Dermis blood vessel endothelial cell (primary cell): ENCODE measurements at places on chromosomes 6 and 20.

DNA sequence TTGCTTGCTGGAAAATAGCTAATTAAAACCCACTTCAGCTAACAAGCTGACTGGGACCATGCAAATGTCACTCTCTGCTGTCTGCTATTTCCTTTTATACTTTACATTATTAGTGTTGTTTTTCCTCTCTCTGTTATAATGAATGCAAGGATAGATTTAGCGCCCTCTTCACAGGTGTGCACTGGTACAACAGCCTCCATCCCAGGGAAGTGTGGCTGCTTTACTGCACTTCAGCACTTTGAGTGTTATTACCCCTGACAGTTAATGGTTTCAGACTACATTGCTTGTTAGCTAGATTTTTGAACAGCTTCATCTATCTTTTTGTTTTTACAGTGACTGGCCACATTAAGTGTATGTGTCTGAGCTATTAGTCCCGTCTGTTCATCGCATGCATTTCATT lies 405.7 kb downstream of the RNF144B start:
- DNase-seq: no peak

DNA sequence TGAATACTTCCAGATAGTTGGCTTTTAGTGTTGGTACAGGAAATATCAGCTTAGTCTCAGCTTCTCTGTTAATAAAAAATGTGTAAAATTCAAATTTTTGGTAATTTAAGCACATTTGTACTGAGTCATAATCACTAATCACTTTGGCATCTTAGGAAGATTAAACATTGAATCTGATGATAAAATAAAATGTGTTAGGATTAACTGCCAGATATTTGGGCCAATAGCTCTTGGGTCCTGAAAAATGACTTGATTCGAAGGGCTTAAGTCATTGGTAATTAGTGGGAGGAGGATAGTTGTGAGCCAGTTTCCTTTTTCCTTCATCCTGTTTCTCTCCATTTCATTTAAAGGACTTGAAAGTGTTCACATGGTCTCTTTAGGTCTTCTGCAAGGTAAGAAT lies 426.1 kb downstream of the RFPL4B start:
- no peak for DNase-seq

GRCh38 chr20:24583169-24583792 lies 113.9 kb downstream of the SYNDIG1 start:
- no peak for DNase-seq

DNA sequence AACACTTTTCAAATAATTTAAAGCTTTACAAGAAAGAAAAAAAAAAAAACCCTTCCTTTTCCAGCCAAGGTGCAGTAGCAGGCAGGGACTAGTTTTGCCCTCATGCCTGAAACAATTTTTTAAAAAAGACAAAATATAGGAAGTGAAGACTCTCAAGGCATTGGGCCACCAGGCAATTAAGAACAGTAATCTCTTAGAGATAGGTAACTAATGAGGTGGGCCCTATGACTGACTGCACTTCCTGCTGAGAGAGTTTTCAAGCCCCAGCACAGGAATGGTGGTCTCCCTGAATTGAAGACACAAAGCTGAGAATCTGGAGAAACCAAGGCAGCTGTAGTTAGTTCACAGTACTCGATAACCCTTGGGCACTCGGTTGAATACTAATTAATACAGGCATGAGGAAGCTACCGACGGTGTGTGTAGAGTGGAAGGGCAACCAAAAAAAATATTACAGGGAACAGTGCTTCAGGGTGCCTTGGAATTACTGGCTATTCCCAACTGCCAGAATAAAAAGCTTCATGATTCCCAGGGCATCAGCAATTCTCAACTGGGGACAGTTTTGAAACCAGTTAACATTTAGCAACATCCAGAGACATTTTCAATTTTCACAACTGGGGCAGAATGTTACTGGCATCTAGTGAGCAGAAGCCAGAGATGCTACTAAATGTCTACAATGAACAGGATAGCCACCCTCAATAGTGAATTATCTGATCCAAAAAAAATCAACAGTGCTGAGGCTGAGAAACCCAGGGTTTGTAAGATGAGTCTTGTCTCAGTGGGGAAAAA lies 36.0 kb upstream of the PLN start:
- DNase-seq: no peak

DNA sequence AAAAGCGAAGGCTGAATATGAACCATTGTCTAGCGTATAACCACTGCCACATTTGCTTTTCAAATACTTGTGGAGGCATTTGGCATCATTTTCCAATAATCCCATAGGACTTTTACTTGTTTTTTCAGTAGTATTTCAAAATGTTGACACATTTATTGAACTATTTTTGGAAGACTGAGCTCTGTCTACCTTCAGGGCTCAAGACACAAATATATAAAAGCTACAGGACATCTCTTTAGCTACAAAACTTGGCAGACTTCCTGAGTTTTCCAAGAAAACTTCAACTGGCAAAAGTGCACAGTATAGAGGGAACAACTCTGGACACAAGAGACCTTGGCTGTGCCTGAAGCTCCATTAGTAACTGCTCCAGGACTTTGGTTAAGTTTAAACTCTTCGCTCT lies 13.4 kb downstream of the EPB41L2 start:
- no peak for DNase-seq
